ENCODE measurements at places on chromosomes 16 and 17.
A peak's percentile ranks its signal among the peaks of the same experiment; 100 is the strongest.

- DNase-seq, result no peak
These were observed 2.4 kb downstream of the VEZF1 start for GRCh38 chr17:57985675-57985974.

GRCh38 chr17:73872816-73873215, 228.6 kb upstream of the SDK2 start:
- DNase-seq, result no peak

GRCh38 chr17:39143552-39144093, 7.8 kb downstream of the PLXDC1 start:
- no peak for DNase-seq

- no peak for DNase-seq
These were observed 51.8 kb upstream of the GPRC5B start for GRCh38 chr16:19936441-19936840.

- no peak for DNase-seq
These were observed 65.7 kb downstream of the MPRIP start for GRCh38 chr17:17107891-17108431.

DNA sequence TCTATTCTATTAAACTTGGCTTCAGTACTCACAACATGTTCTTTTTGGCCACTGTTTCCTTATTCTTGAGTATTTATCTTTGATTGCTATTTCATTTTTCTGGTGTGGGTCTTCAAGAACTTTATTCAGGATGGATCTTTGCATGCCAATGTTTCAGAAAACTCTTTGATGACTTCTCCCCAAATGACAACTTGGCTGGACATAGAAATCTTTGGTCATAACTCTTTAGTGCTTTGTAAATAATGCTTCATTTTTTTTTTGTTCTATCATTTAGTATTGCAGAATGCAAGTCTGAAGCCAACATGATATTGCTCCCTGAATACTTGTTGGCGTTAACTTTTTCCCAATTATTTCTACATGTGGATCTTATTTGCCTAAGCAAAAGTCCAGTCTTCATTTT, 103.6 kb upstream of the HS3ST2 start:
- DNase-seq, result no peak

DNA sequence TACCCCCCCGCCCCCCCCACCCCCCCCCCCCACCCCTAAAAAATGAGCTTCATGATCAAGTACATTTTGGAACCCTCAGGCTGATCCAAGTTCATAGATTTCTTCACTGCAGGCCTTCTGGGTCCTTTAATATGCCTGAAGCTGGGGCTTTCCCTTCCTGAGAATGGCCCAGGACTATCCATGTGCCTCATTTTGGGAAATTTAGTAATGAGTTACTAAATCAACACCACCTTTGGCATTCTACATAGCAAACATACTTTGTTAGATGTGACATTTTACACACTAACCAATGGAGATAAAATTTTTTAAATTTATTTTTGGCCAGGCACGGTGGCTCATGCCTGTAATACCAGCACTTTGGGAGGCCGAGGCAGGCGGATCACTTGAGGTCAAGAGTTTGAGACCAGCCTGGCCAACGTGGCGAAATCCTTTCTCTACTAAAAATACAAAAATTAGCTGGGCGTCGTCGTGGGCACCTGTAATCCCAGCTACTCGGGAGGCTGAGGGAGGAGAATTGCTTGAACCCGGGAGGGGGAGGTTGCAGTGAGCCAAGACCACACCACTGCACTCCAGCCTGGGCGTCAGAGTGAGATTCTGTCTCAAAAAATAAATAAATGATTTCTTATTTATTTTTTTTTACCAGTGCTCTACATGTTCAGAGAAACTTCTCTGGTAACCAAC, 14.0 kb downstream of the HERPUD1 start:
- no peak for DNase-seq

- DNase-seq, result no peak
These were observed 68.7 kb upstream of the IRX3 start for GRCh38 chr16:54355251-54355650.

GRCh38 chr17:81294512-81295030, 536 bp downstream of the SLC38A10 start:
- no peak for DNase-seq

DNA sequence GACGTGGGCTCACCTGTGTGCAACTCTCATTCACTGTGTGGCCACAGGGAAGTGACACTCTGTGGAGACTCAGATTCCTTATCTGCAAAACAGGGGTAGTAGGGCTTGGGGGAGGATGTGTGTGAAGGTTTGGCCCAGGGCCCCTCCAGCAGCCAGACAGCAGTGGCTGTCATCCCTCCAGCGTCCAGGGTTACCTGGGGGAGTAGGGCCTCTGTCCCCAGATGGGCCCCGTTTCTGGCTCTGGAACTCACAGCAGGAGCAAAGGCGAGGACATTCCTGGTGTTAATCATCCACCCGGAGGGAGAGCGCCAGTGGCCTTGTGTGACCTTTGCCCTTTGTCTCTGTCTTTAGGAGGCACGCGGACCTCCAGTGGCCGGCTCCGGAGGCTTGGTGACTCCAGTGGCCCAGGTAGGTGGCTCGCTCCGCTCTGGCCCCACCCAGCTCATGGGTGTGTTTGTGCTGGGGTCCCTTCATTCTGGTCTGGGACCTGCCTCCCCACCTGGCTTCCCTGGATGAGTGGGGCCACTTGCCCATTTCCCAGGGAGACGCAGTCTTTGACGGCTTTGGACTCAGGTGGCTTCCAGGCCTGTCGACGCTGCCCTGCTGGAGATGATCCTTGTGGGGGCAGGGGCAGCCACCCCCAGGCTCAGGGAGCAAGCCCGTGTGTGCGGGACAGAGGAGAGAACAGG, 166.2 kb downstream of the SEC14L1 start:
- no peak for DNase-seq

- no peak for DNase-seq
These were observed 65.6 kb downstream of the PRKCB start for GRCh38 chr16:23901178-23902033.

- no peak for DNase-seq
These were observed 17.1 kb upstream of the CPSF4L start for GRCh38 chr17:73278465-73279453.

GRCh38 chr17:75828741-75829140, 15.5 kb downstream of the UNC13D start:
- DNase-seq, result no peak

GRCh38 chr17:27247071-27247957, 46.6 kb upstream of the WSB1 start:
- no peak for DNase-seq

GRCh38 chr17:1773696-1774181, 11.9 kb downstream of the SERPINF1 start:
- no peak for DNase-seq

GRCh38 chr16:84643180-84643583, 5.1 kb upstream of the KLHL36 start:
- DNase-seq, result no peak

DNA sequence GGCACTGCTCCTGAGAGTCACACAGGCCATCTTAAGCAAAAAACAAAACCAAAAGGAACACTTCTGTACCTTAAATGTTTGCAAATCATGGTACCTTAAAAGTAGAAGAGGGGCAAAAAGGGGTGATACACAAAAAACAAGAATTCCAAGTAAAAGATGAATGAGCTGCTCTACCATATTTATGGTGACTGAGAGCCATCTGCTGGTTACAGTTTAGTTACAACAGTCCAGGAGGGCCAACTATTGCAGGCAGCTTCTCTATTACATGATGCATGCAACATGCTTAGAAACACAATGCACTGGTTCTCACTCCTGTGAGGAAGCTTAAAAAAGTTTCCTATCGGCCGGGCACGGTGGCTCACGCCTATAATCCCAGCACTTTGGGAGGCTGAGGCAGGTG, 53.5 kb downstream of the STX8 start:
- DNase-seq, result no peak

DNA sequence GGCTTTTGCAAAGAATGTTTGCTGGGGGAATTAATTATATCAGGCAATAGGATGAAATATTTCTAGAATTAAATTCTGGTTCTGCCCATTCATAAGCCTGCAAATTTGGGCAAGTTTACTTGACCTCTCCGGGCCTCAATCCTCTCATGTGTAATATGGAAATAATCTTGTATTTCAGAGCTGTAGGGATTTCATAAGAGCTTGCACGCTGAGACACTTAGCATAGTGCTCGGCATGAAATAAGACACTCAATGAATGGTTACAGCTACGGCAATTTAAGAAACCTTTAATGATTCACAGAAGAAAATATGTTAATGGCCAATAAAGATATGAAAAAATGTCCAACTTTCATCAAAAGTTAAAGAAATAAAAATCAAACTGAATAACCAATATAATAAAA, 40.6 kb upstream of the PITPNM3 start:
- DNase-seq, result no peak

- no peak for DNase-seq
These were observed 63.0 kb upstream of the PVALEF start for GRCh38 chr17:81102352-81102751.

- no peak for DNase-seq
These were observed 16.6 kb downstream of the NXPH3 start for GRCh38 chr17:49592263-49592662.

DNA sequence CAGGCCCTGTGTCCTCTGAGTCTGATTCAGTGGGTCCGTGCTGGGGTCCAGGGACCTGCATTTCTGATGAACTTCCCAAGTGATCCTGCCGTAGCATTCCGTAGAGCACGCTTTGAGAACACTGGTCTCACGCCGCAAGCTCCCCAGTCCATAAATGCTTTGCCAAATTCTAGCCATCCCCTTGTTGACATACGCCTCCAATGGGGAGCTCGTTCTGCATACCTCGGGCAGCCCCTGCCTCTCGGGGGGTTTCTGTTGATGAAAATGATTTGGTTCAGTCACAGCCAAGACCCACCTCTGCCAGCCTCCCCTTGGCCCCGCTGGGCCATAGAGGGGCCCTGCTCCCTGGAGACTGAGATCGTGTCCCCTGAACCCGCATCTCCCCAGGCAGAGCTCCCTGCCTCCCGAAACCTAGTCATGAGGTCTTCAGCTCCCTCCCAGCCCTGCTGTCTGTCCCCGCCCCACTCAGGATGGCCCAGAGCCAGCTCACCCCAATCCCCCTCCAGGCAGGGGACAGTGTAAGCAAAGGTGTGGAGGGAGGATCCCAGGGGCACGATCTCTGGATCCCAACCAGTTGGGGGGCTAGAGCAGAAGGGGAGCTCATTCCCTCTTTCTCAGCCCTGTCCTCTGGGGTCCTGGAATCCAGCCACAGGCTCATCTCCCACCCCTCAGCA, 16.2 kb upstream of the SPNS2 start:
- no peak for DNase-seq

- DNase-seq, result no peak
These were observed 13.5 kb upstream of the DBNDD1 start for GRCh38 chr16:90032674-90033331.

DNA sequence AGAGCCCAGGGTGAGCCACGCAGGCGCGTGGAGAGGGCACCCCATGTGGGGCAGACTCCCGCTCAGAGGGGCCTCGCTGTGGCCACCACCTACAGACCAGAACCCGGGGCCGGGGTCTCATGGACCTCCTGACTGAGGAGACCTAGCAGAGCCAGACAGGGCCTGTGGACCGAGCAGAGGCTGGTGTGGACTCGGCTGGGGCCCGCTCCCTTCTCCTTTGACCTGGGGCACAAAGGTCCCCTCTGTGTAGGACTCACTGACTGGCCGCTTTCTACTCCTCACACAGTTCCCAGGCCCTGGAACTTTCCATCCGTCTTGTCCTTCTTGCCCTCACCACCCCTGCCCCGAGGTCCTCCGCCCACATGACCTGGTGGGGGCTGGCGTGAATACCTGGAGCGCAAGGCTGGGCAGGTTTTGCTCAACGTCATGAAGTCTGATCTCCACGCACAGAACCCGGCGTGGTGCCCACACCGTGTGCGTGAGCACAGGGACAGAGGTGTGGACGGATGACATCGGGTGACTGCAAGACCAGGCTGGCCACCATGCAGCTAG, 44.7 kb upstream of the ACSF3 start:
- DNase-seq, result no peak

- no peak for DNase-seq
These were observed 44.0 kb downstream of the NSRP1 start for GRCh38 chr17:30160419-30161172.

DNA sequence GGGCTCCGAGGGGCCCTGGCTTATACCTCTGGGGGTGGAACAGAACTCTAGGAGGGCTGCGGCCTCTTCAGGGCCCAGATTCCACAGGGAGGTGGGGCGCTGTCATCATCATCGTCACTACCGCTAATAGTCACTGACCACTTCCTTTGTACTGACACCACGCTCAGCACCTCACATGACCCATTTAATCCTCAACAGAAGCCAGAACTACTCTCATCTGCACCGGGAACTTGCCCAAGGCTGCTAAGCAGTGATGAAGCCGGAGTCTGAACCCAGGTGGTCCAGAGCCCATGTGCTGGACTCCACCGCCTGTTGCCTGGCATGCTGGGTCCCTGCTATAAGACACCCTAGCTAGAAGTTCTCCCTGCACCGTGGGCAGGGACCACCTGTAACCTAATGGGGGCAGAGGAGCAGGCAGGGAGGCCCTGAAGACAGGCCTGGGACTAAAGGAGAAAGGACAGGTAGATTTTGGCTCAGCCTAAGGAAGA, 12.0 kb downstream of the UNC13D start:
- peak; percentile 39 for DNase-seq

GRCh38 chr17:12229335-12229734, 208.7 kb downstream of the MAP2K4 start:
- DNase-seq, result no peak

GRCh38 chr17:42179335-42179734, 1.6 kb downstream of the KCNH4 start:
- no peak for DNase-seq

DNA sequence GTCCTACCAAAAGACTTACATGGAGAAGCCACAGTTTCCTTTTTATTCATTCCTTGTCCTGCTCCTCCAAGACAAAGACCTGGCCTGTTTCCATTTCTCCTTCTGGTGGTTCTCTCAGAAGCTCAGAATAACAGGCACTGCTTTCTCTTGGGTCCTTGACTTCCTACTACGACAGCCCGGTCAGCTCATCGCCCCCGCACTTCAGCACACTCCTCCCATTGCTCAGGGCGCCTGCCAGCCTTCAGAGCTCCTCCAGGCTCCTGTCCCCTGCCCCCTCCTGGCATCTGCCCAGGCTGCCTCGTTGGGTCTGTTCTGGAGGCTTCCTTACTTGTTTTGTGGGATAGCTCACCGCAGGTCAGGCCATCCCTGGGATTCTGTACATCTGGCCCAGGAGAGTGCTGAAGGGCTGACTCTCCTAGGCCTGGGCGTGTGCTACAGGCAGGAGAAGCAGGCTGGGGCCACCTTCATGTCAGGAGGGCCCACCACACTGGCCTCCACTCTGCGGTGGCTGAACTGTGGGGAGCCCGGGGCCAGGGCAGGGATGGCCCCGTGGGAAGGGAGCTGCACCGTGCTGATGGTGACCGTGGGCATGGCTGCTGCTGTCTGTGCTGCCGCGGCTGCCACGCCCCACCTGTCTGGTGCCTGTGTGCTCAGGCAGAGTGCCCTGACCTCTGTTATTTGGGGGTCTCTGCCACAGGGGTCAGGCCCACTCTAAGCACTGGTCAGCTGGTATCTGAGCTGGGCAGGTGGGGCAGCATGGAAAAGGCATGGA, 17.7 kb downstream of the TCF25 start:
- no peak for DNase-seq

GRCh38 chr16:87970186-87970585, 19.0 kb downstream of the BANP start:
- DNase-seq, result no peak

DNA sequence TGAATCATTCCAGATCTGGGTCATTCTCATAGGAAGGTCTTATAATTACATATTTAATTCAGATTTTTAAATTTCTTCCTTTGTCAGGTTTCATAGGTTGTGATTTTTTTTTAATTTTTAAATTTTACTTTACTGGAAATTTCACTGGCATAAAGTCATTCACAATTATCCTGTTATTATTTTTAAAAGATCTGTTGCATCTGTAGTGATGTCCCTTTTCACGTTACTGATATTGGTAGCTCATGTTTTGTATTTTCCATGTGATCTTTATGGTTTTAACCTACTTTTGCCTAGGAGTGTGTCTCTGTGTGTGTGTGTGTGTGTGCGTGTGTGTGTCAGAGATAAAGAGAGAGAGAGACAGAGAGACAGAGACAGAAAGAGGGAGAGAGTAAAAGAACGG, 216.6 kb upstream of the KCNJ16 start:
- DNase-seq, result no peak
